ENCODE measurements at places on chromosomes 11 and 22.

DNA sequence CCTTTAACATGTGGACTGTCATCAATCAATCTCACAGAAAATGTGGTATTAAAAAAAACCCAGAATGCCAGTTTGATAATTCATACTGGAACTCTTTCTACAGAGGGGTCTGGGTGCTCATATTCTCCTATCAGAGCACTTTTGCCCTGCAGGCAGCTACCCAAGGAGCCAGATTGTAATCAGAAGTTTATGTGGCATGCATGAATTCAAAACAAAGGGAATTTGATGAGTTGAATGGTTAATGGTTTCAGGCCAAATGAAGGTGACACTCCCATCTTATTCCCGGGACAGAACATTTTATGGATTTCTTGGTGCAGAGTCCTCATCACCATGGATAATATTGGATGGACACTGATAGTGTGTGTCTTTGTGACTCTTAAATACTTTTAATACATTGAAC is 38.4 kb upstream of the CLPB start:
- no peak for DNase-seq

GRCh38 chr11:16933756-16934603 is 80.2 kb downstream of the PLEKHA7 start:
- DNase-seq: no peak

DNA sequence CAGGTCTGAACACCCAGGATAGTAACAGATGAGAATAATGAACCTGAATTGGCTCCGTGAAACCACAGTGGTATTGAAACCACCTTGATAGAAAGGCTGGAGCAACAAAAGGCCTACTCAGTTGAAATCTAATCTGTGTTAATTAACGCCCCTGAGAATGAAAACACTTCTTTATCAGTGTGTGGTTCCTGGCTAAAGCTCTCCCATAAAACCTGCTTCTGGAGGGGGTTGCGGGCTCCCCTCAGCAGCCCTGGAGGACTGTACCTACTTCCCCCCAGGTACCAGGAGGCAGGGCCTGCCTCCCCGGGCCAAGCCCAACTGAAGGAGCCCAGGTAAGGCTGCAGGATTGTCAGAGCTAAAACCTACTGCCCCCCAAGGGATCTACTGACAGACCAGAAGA is 54.6 kb downstream of the PLEKHA7 start:
- DNase-seq: no peak

GRCh38 chr11:10500757-10501684 is 40.0 kb downstream of the RNF141 start:
- no peak for DNase-seq

- DNase-seq: no peak
Observed at GRCh38 chr22:21728270-21728669, 7.3 kb downstream of the YPEL1 start.

DNA sequence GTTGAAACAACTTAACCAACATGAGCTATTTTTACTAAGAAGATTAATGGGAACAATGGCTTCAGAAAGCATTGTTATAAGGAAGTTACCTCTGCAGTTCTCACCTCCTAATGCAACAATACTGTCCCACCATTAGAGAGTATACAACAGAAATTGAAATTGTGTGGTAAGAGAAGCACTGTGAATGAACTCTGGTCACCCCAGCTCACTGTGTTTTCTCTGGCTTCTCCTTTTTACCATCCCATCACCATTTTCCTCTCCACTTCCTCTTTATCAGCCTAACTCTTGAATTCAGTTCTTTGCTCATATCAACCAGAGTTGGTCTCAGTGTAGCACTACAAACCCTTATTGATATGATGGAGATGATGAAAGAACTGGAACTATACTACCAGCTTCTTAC is 138.0 kb upstream of the POU2AF2 start:
- no peak for DNase-seq

GRCh38 chr11:103434073-103434411 is 324.8 kb downstream of the DYNC2H1 start:
- no peak for DNase-seq

- DNase-seq: no peak
Observed at GRCh38 chr11:8650401-8650990, 32.0 kb downstream of the TRIM66 start.

DNA sequence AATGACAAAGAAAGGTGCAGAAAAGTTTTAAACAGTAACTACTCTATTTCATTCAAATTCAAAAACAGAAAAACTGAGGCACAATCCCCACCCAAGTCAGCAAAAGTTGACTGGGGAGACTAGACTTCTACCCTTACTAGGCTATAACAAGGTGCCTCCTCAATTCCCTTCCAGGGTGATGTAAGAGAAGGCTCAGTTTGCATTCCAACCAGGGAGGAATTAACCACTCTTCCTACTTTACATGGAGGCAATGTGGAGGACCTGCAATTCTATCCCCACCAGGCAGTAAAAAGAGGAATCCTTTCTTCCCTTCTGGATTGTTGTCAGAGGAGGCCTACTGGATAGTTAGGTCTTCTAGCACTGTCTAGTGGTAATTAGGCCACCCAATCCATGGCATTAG is 26.1 kb downstream of the TYR start:
- DNase-seq: no peak

GRCh38 chr22:22946131-22946530 is 58.5 kb downstream of the IGLL5 start:
- DNase-seq: no peak

DNA sequence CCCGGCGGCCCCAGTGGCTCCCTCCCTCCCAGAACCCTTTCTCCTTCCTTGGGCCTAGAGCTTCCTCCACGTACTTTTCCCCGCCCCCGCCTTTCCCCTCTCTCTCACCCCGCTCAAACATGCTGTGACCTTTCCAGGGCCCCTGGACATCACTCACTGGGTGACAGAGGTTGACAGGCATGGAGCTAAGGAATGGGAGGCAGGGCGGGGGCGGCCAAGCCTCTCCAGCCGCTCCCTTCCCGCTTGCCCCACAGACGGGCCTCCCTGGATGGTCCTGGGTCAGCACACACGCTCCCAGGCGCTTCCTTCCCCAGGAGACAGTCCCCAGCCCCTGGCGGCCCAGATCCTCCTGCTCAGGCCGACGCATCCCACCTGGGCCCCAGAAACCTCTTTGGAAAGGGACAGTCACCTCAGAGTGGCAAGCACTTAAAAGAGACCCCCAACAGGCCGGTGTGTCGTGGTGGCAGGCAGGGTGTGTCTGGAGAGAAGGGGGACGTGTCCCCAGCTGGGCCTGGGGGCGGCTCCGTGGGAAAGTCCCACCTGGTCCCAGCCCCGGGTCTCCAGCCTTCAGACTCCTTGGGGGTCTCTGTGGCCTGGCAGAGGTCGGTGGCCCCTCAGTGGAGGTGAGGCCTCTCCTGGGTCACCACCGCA is 8.8 kb downstream of the H19 start:
- DNase-seq: peak; percentile 10

DNA sequence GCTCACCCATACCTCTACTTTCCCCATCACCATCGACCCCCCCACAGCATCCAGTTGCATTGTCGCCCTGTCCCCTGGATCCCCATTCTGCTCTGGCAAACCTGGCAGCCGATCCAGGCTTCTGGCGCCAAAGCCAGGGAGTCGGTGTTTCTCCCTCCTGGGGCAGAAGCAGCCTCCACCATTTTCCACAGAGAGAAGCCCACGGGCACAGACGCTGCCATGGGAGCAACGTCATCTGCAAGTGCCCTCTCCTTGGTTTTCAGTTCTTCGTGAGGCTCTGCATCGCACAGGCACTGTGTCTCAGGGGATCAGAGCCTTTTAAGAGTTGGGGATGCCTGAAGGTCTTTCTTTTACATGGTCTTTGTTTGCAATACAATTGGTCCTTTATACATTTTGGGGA is 2.3 kb downstream of the YPEL4 start:
- DNase-seq: no peak

DNA sequence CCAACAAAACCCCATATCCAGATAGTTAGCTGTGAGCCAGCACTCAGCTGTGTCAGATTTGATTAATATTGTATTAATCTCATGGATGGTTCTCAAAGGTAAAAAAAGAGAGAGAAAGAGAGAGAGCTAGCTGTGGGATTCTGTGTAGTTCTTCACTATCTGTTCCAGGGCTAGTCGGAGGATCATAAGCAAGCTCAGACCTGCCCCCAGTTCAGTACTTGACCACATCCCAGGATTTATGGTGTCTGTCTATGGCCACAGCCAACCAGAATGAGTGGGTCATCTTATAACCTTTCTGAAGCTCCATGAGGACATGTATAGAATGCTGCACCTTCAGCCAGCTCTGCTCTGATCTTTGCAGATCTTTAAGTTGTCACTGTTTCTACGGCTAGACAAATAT is 13.5 kb upstream of the B3GNT6 start:
- no peak for DNase-seq

DNA sequence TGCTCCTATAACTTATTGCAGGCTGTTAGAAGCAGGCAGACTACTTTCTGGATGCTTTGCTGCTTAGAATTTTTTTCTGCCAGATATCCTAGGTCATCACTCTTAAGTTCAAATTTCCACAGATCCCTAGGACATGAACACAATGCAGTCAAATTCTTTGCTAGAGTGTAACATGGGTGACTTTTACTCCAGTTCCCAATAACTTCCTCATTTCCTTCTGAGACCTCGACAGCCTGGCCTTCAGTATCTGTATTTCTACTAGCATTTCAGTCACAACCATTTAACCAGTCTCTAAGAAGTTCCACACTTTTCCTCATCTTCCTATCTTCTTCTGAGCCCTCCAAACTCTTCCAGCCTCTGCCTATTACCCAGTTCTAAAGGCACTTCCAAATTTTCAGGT is 60.4 kb upstream of the ZBED5 start:
- no peak for DNase-seq

DNA sequence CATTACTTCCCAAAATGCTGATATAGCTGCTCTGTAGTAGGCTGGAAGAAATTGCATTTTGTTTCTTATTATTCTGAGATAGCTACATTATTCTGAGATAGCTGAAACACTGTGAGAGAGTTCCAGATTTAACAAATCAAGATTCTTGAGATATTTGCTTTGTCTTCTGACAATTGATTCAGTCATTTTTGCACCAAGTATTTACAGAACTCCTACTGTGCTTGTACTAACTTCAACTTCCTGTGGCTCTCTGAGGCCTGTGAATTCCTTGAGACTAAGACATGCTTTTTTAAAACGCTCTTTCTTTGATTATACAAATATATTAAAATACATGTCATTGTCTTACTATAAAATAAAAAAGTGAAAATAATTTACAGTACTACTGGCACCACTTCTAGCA is 52.7 kb downstream of the USP47 start:
- no peak for DNase-seq

GRCh38 chr22:42581762-42582716 is 28.3 kb downstream of the SERHL2 start:
- DNase-seq: peak; percentile 79

GRCh38 chr11:85825616-85826015 is 14.7 kb upstream of the SYTL2 start:
- no peak for DNase-seq

- no peak for DNase-seq
Observed at GRCh38 chr11:4851033-4851432, 2.0 kb upstream of the OR51S1 start.

DNA sequence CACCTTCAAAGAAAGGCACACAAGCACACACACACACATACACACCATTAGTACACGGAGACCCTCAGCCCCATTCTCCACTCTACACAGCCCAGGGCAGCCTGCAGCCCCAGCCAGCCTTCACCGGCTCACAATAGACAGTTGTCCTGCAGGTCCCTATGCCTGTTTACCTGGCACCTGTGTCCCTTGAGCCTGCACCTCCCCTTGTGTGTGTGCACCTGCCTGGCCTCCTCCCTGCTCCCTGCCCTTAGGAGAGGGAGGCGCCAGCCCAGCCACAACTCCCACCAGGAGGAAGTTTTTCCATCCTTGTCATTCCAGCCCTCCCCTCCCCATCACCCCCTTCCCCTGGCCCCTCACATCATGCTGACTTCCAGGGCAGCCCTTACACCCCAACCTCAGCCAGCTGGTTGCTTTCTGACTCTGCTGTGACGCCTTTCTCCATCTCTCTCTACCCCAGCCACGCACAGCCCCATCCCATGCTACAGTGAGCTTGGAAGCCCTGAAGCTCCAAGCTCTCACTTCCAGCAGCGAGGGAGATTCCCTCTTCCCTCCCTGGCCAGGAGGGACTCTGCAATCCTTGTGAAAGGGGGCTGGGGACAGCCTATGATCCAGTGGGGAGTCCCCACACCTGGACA is 4.4 kb downstream of the AHNAK start:
- DNase-seq: no peak

- peak; percentile 38 for DNase-seq
Observed at GRCh38 chr11:3836903-3837302, 3.9 kb downstream of the RHOG start.

DNA sequence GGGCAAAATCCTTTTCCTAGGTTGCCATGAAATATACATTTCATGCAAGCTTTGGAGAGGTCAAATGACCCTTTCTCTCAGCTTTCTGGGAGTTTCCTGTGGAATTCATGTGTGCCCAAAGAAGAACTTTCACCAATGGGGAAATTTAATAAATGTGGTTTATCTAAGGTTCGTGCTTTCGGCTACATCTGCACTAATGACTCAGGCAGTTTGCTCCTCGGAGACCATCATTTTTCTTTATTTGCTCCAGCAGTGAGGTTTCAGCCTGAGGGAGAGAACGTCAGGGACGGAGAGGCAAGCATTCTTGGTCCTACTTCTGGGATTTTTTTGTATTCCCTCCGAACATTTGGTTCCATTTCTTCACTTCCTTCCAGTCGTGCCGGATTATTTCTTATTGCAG is 85.2 kb downstream of the FLI1 start:
- no peak for DNase-seq

- DNase-seq: peak; percentile 24
Observed at GRCh38 chr22:36027579-36027934, 1.1 kb downstream of the RBFOX2 start.

DNA sequence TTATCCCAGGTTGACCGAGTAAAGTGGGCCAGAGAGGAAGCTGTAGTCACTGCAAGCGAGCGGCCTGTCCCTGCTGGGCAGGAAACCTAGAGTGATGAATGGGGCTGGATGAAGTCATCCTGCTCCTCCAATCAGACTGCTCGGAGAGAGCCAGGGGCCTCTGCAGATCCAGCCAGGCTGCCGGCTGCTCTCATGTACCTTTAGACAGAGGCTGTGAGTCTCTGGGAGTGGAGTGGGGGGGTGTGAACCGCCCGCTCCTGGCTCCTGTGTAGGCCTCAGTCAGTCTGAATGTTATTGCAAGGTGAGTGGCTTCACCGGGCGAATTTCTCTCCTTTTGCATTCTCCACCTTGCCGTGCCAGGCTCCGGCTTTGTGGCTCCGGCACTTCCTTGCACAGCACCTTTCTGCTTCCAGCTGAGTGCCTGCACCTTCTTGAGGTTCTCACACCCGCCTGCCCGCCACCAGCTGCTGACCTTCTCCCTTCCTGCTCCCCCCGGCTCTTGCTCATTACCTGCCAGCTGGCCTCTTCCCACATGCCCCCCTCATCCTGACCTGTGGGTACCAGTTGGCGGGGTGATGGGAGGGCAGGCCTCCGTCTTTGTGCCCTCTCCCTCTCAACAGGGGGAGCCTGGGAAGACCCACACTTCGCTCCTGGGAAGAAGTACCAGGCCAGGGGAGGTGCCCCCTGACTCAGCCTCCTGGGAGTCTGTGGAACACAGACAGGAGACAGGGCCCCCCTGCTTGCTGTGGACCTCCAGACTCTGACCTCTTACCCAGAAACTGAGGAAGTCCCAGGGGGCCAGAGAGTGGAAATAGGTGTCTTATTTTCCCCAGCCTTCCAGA is 79.9 kb downstream of the GRAMD1B start:
- peak; percentile 92 for DNase-seq
